GM23248 (cell line): ENCODE measurements at places on chromosomes 3 and 15. TPM values are rescaled to one million over a fixed set of nuclear protein-coding genes. Genes with fewer than 3 reads are reported as not detected.

- DNase-seq = no peak
Measured at GRCh38 chr3:129415378-129415777, 13.1 kb downstream of the EFCAB12 start.

Gene ZNF620
- polyA plus RNA-seq = 0.42 and 0.86 TPM in 2 replicates

DNA sequence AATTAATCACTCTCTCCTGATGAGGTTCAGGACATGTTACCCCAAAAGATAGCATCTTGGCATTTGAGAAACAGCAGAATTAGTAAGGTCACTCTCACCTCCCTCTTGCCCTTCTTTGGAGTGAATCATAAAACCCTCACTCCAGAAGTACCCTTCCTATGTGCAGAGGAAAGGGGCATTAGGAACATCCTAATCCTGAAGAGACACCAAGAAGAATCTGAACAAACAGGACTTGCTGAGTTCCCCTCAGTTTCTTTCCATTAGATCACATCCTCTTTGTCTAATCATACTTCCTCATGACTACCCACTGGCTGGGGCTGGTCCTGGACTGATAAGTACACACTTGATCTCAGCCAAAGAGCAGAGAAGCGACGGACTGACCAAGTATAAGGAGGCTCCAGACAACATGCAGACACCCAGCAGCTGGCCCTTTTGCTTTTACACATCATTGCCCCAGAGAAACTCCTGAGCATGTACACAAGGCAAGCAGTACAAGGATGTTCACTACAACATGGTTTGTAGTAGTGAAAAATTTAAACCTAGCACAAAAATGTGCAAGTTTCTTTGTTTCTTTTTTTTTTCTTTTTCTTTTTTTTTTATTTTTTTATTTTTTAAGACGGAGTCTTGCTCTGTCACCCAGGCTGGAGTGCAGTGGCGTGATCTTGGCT, 15.0 kb upstream of the TM6SF1 start:
- DNase-seq = peak; percentile 17

- no peak for DNase-seq
Measured at GRCh38 chr15:50162969-50163718, 18.9 kb upstream of the SLC27A2 start.

DNA sequence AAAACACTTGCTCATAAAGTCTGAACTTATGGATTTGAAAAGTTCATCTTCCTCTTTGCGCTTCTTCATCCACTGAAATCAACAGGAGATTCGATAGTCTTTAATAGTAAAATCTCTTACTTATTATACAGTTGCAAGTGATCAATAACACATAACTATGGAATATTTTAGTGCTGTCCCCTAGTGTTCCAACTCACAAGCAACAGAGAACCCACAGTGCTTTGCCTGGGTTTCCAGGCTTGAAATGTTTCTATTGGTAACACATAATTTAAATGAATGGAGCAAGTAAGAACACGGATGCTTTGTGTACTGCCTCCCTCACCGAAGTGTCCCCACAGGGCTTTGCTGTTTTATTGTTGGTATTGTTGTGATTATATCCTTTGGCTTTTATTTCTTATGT, 93.5 kb downstream of the WDR72 start:
- no peak for DNase-seq

- no peak for DNase-seq
Measured at GRCh38 chr3:66642484-66642883, 141.7 kb upstream of the LRIG1 start.

Gene FBN1
- 346 and 374 TPM in 2 replicates for polyA plus RNA-seq

GRCh38 chr3:114207768-114208167, 28.9 kb upstream of the DRD3 start:
- DNase-seq = no peak

- peak; percentile 18 for DNase-seq
Measured at GRCh38 chr3:184175506-184175905, 851 bp downstream of the AP2M1 start.

Gene SPATA12
- not detected in 2 replicates for polyA plus RNA-seq

GRCh38 chr3:31544634-31545033, 11.9 kb downstream of the STT3B start:
- peak; percentile 39 for DNase-seq

GRCh38 chr3:193446965-193447602, 68.5 kb upstream of the ATP13A5 start:
- no peak for DNase-seq

- DNase-seq = no peak
Measured at GRCh38 chr3:155147588-155147987, 67.5 kb downstream of the MME start.

- DNase-seq = no peak
Measured at GRCh38 chr3:49911124-49911420, 7.4 kb upstream of the MST1R start.

Gene DZIP1L
- polyA plus RNA-seq = 9.6 and 11.1 TPM in 2 replicates

Gene SOX2
- not detected in 2 replicates for polyA plus RNA-seq

GRCh38 chr3:102084006-102084405, 234.7 kb downstream of the NFKBIZ start:
- DNase-seq = peak; percentile 58

- DNase-seq = peak; percentile 38
Measured at GRCh38 chr3:196207833-196208607, 3.2 kb downstream of the ZDHHC19 start.

- no peak for DNase-seq
Measured at GRCh38 chr3:171777596-171777995, 32.7 kb downstream of the PLD1 start.

DNA sequence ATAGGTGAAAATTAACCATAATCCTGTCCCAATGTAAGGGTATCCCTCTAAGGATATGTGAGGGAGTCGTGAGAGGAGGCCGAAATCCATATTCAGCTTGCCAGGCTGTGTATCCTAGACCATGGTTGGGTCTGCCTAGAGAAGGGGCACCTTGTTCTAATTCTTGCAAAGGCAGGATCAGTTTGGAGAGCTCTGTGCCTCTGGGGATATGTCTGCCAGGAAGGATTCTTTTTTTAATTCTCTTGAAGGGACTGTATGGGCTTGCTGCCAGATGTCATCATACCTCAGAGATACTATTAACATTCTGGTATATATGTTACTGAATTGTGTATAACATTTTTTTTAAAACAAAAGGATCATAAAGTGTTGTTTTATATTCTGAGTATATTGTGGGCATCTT, 2.4 kb downstream of the ATP1B3 start:
- peak; percentile 53 for DNase-seq

Gene RBP2
- not detected in 2 replicates for polyA plus RNA-seq

DNA sequence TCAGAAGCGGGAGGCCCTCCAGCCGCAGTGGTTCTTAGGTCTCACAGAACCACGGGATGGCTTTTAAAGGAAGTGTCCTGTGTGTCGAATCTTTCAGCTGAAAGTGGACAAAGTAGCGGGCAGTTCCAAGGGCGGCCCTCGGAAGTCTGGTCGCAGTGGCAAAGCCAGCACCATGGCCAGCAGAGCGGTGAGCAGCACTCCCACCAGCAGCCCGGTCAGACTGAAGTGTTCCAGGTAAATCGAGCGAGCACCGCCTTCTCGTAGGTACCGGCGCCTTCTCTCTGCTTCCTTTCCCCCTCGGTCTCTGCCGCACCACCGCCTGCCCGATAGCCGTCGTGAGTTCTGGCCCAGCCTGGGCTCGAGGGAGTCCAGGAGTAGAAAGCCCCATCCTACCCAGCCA, 103.6 kb upstream of the ABHD17C start:
- DNase-seq = no peak

GRCh38 chr3:128344052-128344735, 122.5 kb downstream of the DNAJB8 start:
- DNase-seq = no peak

- DNase-seq = peak; percentile 65
Measured at GRCh38 chr15:73403171-73403570, 34.4 kb upstream of the HCN4 start.

Gene TMC3
- polyA plus RNA-seq = not detected in 2 replicates

GRCh38 chr15:70436428-70436827, 326.9 kb downstream of the UACA start:
- no peak for DNase-seq

GRCh38 chr15:58605931-58606530, 143.5 kb downstream of the ADAM10 start:
- DNase-seq = no peak

DNA sequence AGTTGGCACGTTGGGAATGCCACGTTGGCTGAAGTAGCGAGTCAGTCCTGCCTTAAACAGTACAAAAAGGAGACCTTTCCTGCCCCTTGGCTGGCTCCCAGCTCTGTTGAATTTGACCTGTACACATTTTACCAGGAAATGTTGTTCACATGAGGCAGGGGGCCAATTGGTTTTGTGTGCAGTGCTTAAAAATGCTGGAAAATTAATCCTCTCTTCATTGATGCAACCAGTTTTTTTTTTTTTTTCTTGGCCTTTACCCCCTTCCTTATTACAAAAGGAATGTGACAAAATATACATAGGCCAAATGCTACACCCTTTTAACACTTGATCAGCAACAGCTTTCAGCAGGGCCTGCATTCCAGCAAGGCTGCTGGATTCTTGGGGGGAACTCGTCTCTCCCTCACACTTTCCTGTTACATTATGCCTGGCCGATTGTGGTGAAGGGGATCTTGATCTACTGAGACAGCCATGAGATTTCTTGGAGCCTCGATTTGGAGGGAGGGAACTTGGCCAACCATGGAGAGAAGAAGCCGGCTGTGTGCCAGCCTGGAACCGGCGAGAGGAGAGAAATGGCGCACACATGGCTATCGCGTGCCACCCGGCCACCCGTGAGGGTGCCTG, 93.1 kb downstream of the DNASE1L3 start:
- DNase-seq = peak; percentile 45

Gene CAMKV
- polyA plus RNA-seq = 0.09 and 0.19 TPM in 2 replicates

- no peak for DNase-seq
Measured at GRCh38 chr3:197283045-197283444, 15.4 kb downstream of the DLG1 start.

Gene CGNL1
- polyA plus RNA-seq = 0.04 and 0.11 TPM in 2 replicates

Gene ROBO2
- 0.05 TPM in 1 of 2 replicates, not detected in the other for polyA plus RNA-seq

DNA sequence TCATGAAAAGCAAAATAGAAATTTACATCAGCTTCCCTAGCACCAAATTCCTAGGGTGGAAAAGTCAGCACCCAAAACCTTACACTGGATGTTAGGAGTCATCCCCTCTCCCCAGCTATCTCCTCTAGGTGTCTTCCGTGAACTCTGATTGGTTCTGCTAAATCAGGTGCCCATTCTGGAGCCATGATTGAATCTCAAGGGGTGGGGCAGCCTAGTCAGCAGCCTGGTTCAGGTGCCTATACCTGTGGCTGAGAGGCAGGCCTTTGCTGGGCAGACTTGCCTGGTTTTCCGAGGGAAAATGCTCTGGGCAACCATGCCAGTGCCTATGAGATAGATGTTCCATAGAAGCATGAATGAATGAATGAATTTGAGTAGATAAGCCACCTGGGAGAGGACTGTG, 336.7 kb downstream of the LRTM1 start:
- no peak for DNase-seq

DNA sequence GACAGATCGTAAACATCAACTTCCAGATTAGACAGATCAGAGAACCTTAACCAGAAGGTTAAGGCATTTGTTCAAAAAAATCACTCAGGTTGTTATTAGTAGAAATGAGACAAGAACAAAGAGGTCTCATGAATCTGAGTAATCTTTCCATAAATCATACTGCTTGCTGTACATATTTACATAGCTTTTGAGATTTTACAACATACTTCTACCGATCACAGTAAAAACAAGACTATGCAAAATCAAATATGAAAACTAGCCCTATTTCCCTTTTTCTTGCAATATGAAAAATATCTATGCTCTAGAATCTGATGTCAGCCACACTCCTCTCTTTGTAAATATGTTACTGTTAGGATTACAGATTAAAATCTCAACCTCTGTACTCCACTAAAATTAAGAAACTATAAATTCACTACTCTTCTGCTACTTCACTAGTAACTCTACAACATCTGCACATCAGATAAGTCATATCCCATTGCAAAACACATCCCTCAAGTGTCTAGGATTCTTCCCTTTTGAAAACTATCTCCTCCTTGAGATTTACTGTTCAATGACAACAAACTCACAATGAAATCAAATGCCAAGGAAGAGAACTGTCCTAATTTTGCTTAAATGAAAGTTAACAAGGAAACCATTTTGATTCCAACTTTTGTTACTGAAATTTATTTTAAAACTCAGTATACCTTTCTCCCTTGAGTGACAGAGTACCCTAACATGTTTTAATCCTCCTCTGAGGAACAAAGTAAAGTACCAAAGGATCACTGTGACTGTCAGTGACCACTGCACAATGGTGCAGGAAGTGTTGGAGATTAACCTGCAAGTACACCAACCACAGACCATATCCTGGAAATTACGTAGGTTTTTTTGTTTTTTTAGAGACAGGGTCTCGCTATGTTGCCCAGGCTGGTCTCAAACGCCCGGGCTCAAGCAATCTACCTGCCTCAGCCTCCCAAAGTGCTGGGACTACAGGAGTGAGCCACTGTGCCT, 12.8 kb downstream of the DCUN1D1 start:
- no peak for DNase-seq

Gene ZNF385D
- 11.5 and 13.8 TPM in 2 replicates for polyA plus RNA-seq

GRCh38 chr15:31389576-31389975, 62.9 kb downstream of the KLF13 start:
- no peak for DNase-seq

Gene HDC
- polyA plus RNA-seq = not detected in 2 replicates

GRCh38 chr3:198107840-198108734, 148.1 kb downstream of the LMLN start:
- DNase-seq = no peak

- DNase-seq = no peak
Measured at GRCh38 chr15:70083418-70083817, 14.3 kb downstream of the TLE3 start.

Gene SOX14
- not detected in 2 replicates for polyA plus RNA-seq

Gene WNT7A
- not detected in 2 replicates for polyA plus RNA-seq

DNA sequence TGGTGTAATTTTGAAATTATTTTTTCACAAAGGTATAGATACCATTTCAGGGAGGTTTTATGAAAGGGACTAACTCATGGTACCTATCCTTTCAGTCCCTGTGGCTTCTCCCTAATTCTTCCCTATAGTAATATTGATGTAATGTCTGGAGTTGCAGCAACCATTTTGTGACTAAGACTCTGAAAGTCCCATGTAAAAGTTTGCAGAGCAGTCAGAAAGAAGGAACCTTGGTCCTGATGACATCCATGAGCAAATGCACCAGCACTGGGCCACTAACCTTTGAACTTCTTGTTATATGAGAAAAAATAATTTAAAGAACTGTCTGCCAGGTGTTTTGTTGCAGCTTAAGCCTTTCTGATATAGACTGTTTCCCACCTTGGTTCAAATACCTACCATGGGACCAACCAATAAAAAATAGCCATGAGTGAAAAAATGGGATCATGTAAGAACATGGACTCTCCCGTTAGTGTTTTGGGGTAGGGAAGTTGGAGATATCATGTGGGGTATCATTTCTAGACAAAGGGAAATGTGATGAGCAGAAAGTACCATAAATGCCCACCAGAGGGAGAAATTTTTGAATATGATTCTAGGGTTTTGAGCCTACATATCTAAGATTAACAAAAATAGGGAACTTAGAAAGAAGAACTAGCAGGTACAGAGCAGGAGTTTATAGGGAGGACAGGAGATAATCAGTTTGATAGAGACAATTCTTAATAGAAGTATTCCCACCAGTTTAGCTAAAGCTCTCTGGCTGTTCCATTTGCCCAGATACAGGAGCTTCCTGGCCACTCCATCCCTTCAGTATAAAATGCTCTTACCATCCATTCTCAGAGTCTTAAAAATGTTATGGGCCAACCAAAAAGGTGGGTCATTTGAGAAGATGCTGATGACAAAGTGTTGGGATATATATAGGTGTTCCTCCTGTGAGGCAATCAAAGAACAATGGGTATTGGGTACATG, 3.4 kb upstream of the CPOX start:
- peak; percentile 53 for DNase-seq
